ENCODE measurements at places on chromosomes 16 and 17. TPM values are rescaled to one million over a fixed set of nuclear protein-coding genes. Genes with fewer than 3 reads are reported as not detected.

- no peak for DNase-seq
Measured at GRCh38 chr16:85357323-85357722, 245.1 kb upstream of the CIBAR2 start.

- no peak for DNase-seq
Measured at GRCh38 chr16:48295488-48296281, 48.3 kb upstream of the ABCC11 start.

- peak; percentile 70 for DNase-seq
Measured at GRCh38 chr17:72467841-72468653, 347.2 kb downstream of the SOX9 start.

DNA sequence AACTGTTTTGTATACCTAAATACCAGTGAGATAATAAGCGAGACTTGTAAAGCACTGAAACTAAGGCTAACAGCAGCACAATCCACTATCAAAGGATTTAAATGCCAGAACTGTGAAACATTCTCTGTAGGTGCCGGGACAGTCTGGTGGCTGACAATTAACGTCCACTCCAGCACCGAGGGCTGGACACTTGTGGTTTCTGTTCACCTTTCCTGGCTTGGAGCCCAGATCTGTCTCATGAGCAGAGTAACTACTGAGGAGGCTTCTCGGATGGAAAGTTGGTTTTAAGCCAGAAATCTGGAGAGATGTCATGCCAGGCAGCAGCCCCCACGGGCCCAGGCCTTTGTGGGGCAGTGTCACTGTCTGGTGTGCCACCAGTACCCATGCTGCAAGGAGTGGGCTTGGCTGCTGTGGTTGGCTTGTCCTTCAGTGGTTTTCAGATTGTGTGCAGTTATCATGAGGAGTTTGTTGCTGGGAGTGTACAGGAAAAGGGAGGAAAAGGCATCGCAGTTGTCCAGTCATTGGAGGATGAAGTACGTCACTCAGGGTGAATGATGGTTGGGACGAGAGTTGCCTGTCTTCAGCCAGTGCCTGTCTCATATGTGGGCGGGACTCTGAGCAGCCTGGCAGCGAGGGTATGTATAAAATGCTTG is 35.5 kb downstream of the UBN1 start:
- no peak for DNase-seq

The CD300H gene
- total RNA-seq = not detected

The PYY gene
- total RNA-seq = 0.99 TPM

- DNase-seq = peak; percentile 36
Measured at GRCh38 chr17:9090641-9091096, 69.4 kb downstream of the NTN1 start.

Measured in endodermal cell (in vitro differentiated cells).